ENCODE measurements at places on chromosomes 16 and 17. TPM values are rescaled to one million over a fixed set of nuclear protein-coding genes. Genes with fewer than 3 reads are reported as not detected.

GRCh38 chr16:48903039-48903438, 293.1 kb upstream of the N4BP1 start:
- DNase-seq: no peak

DNA sequence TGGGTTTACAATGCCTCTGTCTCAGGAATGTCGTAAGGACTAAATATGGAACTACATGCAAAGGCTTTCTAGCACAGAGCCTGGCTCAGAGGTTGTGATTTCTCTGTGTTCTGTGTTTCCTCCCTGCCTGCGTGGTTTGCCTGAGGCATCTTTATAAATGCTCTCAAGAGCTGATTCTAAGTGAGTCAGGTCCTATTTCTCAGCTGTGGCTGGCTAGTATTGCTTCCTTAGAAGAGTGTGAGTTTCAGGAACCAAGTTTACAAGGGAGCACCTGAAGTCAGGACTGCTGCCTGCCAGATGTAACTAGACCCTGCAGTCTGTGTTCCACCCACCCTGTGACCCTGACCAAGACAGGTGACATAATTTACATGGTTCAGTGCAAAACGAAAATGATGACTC, 8.0 kb upstream of the CCL1 start:
- peak; percentile 13 for DNase-seq

DNA sequence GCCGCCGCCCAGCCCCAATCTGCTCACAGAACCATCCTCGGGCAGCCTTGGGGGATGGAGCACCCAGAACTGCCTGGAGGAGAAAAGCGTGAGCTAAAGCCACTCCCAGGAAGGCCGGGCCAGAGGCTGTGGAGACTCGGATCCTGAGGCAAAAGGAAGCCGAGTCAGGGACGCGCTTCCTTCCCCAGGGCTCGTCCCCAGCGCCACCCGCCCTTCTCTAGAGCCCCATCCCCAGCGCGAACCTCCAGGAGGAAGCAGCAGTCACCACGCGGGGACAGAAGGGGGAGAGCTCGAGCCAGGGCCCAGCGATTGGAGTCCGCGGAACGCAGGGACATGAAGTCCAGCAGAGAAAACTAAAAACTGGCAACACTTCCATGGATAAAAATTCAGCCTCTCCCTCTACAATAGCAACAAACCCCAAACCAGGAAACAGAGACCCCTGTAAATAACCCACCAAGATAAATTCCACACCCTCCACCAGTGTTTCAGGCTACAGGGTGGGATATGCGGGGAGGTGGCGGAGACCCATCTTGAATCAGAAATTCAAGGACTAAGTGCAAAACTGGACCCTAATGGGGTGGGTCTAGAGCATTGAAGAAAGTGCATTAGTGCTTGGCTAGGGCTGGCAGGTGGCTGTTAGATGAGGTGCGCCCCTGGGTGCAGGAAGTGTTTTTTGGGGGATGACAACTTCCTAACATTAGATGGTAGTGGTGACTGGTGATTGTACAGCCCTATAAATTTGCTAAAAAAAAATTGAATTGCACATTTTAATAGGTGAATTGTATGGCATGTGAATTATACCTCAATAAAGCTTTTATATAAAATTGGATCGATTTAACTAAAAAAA, 116.1 kb upstream of the METRNL start:
- peak; percentile 88 for DNase-seq

Gene RILP
- 3.4 TPM for total RNA-seq

All from umbilical cord (tissue), 2 donors.